Nephron progenitor cell (in vitro differentiated cells): ENCODE measurements at places on chromosomes 6 and 20.

DNA sequence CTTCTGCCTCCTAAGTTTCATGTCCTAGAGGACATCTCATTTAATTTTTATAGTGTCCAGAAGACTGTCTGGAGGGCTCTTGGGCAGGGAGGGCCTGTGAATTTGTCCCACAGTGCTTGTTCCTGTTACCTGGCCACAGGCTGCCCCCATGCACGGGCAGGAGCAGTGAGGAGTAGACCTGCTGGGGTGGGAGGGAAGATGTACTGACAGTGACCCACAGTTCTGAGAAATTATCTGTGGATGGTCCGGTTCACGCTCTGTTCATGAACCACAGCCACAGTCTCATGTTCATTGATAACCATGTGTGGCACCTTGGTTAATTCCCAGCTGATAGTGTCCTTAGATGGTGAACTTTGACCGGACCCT is 18.8 kb upstream of the ZNF831 start:
- DNase-seq: no peak

DNA sequence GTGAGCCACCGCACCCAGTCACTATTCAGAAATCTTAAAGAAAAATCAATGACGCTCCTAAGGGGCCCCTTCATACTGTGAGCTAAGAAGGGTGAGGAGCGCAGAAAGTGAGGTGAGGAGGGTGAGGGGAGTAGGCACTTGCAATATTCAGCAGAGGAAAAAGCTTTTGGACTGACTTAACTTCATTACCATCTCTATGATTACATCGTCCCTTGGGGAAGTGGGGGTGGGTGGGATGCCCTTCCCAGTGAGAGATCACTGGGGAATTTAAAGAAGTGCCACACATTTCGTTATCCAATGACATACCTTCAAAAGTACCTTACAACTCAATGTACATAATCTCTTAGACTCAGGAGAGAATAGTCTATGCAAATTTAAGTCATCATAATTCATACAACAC is 46.5 kb downstream of the SMLR1 start:
- no peak for DNase-seq

DNA sequence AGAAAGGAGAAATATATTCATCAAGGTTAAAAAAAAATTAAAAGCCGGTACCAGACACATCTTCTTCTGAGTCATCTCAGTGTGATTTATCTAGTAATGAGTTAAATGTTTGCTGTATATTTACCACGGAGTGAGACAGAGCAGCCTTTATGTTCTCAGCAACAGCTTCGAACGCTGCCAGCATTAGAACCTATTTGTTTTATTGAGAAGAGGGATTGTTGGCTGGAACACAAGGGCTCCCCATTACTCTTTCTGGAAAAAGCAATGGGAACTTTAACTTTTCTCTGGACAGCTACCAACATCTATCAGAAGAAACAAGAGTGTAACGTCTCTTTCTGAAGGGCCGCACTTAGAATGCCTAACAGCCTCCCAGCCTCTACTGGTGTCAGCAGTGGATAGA is 105.3 kb upstream of the TAB2 start:
- no peak for DNase-seq

- DNase-seq: no peak
These were observed 298.8 kb upstream of the MAP3K7 start for GRCh38 chr6:90885611-90886056.

DNA sequence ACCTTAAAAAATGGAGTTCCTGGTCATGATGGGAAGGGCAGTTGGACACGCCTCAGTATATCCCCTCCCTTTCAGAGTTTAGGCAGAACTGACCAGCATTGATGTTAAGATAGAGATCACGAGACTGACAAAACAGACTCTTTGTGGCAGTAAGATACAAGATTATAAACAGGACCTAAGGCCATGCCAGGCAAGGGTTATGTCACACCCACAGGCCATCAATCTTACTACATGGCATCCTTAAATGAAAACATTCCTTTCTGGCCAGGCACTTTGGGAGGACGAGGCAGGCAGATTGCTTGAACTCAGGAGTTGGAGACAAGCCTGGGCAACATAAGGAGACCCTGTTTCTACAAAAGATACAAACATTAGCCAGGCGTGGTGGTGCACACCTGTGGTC is 129.3 kb upstream of the MLN start:
- DNase-seq: no peak

- no peak for DNase-seq
These were observed 74.8 kb downstream of the ASCC3 start for GRCh38 chr6:100806296-100806695.

DNA sequence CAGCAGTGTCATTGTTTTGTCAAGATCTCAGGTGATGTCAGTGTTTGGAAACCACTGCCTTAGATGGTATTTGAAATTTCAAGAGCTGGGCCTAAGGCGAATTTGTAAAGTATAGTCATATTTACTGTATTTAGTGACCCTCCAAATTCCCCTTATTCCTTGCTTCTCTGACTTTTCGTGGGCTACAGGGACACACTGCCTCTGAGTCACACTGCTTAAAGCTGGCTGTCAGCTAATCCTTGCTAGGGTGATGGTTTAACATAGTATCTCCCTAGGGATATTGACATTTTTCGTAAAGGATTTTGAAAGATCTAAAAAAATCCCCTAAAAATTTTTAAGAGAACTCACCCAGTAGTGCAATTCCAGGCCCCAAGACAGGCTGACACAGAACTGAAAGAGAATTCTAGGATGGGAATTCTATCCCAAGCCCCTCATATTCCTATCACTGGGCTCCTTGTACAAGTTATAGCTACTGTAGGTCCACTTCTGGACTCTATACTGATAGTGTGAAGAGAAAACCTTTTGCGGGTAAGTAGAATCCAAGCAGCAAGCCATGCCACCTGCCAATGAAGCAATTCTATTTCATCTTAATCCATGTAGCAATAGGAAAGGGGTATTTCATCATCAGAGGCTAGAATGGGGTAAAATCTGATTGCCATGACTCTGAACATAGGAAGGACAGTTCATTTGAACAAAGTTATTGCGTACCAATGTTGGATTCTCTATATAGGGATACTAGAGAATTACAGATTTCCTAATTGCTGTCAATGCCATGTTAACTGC is 4.3 kb downstream of the BMP6 start:
- DNase-seq: no peak

- DNase-seq: peak; percentile 49
These were observed 173.4 kb downstream of the MRPL14 start for GRCh38 chr6:43953794-43954310.

- peak; percentile 8 for DNase-seq
These were observed 150.8 kb downstream of the PRL start for GRCh38 chr6:22145823-22146677.

GRCh38 chr6:86142326-86142725 is 499.6 kb upstream of the SYNCRIP start:
- DNase-seq: no peak

- peak; percentile 44 for DNase-seq
These were observed 79.3 kb upstream of the AGPAT4 start for GRCh38 chr6:161353208-161353613.

DNA sequence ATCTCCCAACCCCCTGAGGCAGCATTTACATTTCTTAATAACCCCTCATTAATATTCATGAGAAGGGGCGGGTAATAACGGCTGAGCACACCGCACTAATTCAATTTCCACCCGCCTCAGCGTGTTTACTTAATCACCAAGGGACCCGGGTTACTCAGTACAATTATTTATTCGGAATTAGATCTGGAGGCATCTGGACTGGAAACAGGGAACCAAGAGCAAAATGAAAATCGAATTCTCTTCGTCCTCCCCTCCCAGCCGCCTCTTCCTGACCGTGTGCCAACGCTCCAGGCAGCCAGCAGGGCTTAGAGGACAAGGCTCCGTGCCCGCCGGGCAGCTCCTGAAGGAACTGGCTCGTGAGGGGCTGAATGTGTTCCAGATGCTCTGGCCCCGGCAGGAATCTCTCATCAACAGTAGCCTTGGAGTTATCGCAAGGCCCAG is 23.5 kb upstream of the CTNNBL1 start:
- DNase-seq: no peak

DNA sequence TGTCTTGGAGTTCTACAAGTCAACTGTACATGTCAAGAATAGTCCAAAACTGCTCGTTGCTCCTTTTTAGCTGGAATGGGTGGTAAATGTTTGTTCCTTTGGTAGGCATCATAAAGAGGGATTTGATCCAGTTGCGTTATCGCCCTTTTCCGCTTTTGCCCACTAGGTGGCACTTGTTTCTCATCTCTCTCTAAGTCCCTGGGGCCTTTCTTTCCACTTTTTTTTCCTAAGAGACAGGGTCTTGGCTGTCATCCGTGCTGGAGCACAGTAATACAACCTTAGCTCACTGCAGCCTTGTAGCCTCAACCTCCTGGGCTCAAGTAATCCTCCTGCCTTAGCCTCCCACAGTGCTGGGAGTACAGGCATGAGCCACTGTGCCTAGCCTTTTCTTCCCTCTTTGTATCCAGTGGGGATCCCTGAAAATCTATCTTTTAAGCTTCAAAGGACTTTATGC is 20.7 kb downstream of the GTPBP2 start:
- DNase-seq: peak; percentile 80

- no peak for DNase-seq
These were observed 640.0 kb upstream of the GJE1 start for GRCh38 chr6:141492521-141493284.

- DNase-seq: no peak
These were observed 16.4 kb upstream of the SLC22A3 start for GRCh38 chr6:160331753-160332152.

- DNase-seq: no peak
These were observed 20.0 kb downstream of the TP53INP2 start for GRCh38 chr20:34724172-34724571.

- DNase-seq: peak; percentile 76
These were observed at the start of gene FUT9 for GRCh38 chr6:96015518-96016333. Gene FUT9 (plus strand): TSS chr6:96015974. CDS start chr6:96203156, 187,182 bp downstream.

DNA sequence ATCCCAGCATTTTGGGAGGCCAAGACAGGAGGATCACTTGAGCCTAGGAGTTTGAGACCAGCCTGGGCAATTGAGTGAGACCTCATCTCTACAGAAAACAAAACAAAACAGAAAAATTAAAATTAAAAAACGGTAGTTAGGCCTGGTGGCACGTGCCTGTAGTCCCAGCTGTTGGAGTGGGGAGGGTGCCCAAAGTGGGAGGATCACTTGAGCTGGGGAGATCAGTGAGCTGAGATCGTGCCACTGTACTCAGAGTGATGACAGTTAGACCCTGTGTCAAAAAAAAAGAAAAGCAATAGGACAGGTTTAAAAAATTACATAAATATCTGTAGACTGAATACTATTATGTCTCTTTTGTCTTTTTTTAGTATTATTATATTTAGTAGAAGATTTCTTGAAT is 64.3 kb downstream of the ITCH start:
- DNase-seq: no peak

DNA sequence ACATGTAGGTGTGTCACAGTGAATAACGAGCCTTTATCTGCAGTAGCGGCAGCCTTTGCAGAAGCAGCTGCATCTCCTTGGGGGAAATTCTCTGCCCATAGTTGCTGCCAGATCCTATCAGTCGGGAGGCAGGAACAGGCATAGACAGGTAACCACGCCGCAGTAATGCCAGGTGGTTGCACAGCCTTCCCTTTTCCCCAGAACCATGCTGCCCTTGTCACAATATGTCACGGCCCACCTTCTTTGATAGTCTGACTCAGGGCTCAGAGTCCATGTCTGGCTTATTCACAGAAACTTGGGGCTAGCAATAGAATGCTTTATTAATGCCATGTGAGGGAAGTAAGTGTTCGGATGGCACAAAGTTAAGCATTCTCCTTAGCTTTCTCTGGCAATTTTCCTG is 76.6 kb downstream of the F13A1 start:
- no peak for DNase-seq

GRCh38 chr20:51418137-51418529 is 124.4 kb downstream of the NFATC2 start:
- DNase-seq: no peak

DNA sequence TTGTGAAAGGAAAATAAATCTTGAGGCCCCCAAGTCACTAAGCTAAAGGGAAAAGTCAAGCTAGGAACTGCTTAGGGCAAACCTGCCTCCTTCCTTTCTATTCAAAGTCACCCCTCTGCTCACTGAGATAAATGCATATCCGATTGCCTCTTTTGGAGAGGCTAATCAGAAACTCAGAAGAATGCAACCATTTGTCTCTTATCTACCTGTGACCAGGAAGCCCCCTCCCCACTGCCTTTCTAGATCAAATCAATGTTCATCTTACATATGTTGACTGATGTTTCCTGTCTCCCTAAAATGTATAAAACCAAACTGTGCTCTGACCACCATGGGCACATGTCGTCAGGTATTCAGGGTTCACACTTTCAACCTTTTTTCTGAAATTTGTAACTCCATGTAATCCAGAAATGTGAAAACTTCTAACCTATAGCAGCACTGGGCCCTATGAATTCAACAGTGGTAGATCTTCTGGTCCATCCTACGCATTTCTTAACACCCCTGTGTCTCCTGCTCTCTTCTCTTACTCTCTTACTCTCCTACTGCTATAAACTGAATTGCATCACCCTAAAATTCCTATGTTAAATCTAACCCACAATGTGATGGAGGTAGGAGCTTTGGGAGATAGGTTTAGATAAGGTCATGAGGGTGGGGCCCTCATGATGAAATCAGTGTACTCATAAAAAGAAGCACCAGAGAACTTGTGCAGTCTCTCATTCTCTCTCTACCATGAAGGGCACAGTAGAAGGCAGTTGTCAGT is 89.3 kb downstream of the EPB41L2 start:
- no peak for DNase-seq

GRCh38 chr6:84309336-84309735 is 81.9 kb upstream of the CEP162 start:
- DNase-seq: no peak

DNA sequence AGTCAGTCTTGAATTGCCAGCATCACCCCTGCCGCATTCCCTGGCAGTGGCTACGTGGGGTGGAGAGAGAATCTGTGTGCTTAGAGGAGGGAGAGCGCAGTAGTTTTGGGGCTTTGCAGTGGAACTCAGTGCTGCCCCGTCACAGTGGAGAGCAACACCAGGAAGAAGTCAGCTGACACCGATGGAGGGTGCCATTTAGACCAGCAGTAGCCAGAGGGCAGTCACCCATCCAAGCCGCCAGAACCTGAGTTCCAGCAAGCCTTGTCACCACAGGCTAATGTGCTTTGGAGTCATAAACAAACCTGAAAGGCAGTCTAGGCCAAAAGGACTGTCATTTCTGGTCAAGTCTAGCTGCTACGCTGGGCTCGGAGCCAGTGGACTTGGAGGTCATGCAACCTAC is 22.0 kb upstream of the PERP start:
- no peak for DNase-seq

DNA sequence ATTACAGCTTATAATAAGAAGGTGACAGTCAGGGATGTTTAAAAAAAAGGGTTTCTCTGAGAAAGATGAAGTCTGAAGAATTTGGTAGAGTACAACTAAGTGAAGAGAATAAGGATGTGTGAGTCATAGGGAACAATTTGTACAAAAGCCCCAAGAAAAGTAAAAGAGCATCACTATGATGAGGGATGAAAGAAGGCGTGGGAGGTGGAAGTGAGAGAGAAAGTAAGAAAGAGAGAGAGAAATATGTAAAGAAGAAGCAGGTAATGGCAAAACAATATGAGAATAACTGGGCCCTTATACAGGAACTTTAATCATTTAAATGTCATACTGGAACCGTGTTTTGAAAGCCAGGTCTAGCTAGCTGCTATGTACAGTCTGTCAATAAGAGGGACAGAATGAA is 179.4 kb downstream of the ASCC3 start:
- no peak for DNase-seq
